ENCODE measurements at places on chromosomes 7 and 10.

GRCh38 chr7:111198255-111198654 is 107.3 kb downstream of the LRRN3 start:
- no peak for DNase-seq

- DNase-seq: no peak
These were observed 5.4 kb upstream of the SUV39H2 start for GRCh38 chr10:14873090-14873760.

DNA sequence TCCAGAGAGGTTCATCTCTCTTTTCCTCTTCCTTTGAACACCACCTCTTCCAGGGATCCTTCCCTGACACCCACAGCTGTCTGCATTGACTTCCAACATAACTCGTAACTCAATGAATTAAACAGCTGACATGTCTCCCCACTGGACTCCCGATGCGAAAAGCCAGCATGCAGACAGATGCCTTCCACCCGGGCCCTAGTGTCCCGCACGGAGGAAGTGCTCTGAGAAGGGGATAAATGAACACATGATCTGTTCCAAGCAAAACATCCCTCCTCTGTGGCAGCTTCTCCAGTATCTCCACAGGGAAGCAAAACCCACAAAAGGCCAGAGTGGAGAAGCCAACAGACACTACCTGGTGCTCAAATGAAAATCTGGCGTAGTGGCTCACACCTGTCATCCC is 28.3 kb downstream of the OGDHL start:
- DNase-seq: no peak

DNA sequence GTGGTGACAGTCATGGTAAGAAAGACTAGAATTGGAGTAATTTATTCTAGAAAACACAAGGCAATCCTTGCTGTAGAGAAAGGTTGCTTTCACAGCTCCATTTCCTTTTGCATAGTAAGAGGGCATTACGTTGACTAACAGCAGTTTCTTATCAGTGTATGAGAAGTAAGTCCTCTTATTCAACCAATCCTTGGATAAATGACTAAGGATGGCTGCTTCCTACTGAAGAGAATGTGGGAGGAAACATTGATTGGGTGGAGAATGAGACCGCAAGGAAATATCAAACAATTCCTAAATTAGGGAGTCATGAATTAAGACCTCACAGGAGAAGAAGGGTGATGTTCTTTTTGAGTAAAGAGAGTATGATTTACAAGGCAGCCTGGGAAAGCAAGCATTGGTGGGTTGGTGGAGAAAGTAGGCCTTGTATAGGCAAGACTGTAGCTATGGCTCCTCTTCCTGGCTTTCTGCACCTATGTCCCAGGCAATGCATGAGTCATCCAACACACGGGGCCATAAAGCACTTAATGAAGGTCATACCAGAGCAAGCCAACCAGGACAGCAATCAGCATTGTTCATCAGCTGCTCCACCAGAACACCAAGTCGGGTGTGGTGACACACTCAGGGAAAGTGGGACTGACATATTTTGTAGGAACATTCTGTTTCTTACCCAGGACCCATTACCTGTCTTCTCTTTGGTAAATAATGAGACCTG is 5.6 kb downstream of the MGAM start:
- DNase-seq: no peak

DNA sequence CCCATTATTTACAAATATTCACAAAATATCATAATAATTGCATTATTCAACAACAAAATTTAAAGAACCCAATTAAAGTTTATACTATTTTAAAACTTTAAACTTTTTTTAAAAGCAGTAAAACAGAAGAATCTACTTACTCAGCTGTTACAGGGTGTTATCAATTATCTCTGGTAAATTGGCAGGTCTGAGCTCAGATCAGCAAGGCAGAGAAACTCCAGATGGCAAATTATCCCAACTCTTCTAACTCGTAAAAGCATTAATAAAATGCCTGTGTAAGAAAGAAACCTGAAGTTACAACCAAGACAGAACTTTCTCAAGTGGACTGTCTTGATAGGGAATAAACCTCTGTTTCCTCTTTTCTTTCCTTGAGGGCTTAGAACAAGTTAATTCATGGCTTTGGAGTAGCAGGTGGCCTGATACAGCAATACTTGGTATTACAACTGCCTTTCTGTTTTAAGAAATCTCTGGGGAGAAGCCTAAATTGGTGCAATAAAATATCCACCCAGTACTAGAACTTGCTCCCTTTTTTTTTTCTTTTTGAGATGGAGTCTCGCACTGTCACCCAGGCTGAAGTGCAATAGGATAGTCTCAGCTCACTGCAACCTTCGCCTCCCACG is 275.3 kb upstream of the MKLN1 start:
- no peak for DNase-seq

GRCh38 chr10:72906446-72906845 is 12.9 kb downstream of the OIT3 start:
- no peak for DNase-seq

- no peak for DNase-seq
These were observed 169.3 kb upstream of the AKR1E2 start for GRCh38 chr10:4656576-4657194.

DNA sequence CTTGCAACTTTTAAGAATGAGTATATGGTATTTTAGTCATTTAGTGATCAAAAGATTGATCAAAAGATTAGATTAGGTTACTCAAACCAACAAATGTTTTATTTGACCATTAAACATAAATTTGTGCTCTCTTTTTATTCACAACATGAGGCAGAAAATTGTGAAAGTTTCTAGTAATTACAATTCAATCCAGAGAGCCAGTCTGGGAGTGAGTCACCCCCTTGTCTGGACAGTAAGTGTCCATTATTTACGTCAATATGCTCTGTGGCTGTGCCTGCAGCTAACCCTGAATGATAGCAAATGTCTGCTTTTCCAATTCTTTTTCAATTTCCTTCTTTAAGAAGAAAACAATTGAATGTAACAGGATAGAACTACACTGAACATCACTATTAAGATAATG is 27.9 kb downstream of the GNG11 start:
- no peak for DNase-seq

GRCh38 chr7:3244241-3244814 is 56.7 kb upstream of the SDK1 start:
- DNase-seq: no peak

- DNase-seq: no peak
These were observed 8.7 kb upstream of the CAMK2B start for GRCh38 chr7:44333911-44334733.

DNA sequence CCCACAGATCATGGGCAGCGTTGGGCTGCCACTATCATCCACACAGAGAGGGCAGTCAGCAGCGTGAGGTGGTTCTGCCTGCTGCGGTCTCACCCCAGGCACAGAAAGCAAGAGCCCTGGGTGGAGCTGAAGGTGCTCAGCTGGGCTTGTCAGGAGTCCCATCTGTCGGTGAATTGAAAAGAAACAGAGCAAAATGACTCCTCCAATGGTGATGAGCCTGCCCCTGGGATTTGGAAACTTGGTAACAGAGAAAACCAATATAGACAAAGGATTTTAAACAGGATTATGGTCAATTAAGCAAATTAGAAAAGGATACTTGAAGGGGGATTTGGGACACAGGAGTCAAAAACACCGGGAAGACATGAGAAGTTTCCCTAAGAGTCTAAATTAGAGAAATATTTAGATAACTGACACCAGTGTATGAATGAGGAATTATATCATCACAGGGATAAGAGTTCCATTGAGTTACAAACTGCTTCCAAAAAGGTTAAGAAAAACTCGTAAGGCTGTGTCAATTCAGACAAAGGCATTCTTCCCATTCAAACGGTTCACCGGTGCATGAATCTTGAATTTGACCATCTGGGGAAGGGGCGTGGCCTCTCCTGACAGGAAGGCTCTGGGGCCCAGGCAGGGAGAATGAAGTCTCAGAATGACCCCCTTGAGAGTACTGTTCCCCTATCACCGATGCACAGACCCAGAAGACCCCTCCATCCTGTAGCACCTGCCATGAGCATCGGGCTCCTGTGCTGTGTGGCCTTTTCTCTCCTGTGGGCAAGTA is 70.0 kb upstream of the PRSS58 start:
- DNase-seq: no peak

- DNase-seq: no peak
These were observed 9.3 kb downstream of the TCF7L2 start for GRCh38 chr10:112959207-112959838.

DNA sequence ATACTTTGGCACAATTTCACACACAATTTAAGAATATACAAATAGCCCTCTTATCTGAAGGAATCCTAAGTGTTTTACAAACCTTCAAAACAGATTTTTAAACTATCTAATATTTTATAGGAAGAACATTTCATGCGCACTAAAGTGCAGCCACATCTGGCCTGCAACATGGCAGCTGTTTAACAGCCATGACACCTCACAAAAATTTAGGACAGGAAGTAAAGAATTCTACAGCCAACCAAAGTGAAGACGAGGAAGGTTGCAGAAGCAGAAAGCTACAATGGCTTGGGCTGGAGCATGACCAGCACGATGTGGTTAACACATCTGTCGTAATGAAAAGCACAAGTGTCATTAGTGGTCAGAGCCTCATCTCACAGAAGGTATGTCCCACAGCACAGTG is 238.1 kb downstream of the HPSE2 start:
- DNase-seq: no peak

DNA sequence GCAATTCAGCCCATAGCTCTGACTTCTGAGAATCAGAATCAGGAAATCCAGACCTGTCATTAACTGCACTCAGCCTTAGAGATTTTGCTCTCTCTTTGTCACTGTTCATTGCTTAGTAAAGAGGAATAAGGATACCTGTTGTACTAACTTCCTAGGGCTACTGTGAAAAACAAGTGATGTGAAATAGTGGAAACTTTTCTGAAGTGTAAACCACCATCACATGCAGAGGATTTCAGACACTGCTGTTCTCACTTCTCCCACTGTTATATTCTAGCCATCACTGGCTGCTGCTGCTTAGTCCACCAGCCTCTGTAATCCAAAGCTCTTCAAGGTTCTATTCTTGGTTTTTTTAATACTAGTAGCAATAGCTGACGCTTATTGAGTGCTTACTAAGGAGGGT is 129.6 kb upstream of the CCDC6 start:
- no peak for DNase-seq

- no peak for DNase-seq
These were observed 56.3 kb downstream of the IFIT5 start for GRCh38 chr10:89470628-89471027.

DNA sequence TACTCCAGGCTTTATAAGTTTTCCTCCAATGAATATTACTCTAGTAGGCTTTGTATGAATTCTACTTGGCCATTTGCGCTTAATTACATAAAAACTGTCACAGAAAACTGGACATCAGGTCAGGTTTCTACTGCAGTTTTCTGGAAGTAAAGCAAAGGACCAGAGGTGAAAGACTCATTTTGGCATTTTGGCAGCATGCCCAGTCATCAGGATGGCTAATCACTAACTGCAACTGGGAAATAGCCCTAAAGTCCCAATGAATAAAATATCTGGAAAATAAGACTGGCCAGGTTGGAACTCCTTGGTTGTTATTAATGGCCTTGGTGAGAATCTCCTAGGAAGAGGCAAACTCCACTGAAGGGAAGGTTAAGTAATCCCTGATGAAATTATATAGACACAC is 75.5 kb downstream of the COPG2 start:
- no peak for DNase-seq

GRCh38 chr10:66187053-66187733 is 738.6 kb upstream of the LRRTM3 start:
- DNase-seq: no peak

- DNase-seq: no peak
These were observed 340.8 kb downstream of the PHTF2 start for GRCh38 chr7:78139335-78139734.

DNA sequence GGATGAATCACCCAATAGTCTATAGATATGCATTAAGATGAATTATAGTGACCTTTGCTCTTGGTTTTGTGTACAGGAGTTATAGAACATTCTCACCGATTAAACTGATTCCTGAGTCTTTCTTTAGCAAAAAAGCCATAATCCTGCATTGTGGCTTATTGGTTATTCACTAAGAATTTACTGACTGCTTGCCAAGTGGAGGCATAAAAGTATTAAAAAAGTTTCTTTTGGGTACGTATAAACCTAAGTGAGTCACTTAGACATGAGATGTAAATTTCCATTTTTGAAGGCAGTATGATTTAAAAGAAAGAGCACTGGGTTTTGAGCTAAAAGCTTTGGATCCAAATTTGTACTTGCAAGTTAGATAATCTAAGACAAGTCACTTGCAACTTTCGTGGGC is 100.7 kb downstream of the CDK6 start:
- no peak for DNase-seq

DNA sequence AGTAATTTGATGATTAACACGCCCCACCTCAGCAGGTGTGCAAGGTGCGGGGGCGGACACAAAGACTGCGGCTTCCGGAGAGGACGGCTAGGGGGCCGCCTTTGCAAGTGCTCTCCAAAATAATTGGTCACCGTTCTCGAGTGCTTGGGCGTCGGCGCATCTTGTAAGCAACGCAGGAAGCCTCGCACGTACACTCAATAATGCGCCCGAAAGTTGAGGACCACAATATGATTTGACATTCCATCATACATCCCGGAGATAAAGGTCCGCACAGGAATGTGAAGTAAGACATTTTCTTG is 114.7 kb downstream of the EBF3 start:
- DNase-seq: no peak

DNA sequence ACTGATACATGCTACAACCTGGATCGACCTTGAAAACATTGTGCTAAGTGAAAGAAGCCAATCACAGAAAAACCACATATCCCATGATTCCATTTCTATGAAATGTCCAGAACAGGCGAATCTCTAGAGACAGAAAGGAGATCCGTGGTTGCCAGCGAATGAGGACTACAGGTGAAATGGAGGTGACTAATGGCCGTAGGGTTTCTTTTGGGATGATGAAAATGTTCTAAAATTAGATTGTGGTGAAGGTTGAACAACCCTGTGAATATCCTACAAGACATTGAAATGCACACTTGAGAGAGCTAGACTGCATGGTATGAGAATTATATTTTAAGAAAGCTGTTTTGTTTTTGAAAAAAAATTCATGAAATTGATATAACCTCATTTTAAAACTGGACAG is 188.5 kb upstream of the PLXNA4 start:
- no peak for DNase-seq

DNA sequence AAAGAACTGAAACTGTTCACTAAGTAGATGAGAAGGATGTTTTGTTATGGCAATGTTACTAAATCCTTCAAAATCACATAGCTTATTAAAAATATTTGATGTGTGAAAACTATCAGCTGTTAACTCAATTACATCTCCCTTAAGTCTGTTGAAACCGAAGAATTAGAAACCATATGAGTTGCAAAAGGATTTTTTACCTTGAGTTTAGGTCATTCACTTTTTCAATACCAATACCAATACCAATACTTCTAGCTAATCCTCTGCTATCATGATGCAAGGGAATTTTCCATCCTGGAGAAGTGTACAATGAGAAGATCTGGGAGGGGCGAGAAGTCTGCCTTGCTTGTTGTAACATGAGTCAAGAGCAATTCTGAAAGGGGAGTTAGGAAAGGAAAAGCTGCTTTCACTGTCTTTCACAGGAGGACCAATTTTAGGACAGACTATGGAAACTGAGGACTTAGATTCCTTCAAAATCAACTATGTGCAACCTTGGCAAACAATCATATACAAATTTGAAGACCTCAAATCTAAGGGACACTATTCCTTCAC is 199.7 kb downstream of the IMMP2L start:
- no peak for DNase-seq
